ENCODE measurements at places on chromosomes 7 and 10.
A peak's percentile ranks its signal among the peaks of the same experiment; 100 is the strongest.

DNA sequence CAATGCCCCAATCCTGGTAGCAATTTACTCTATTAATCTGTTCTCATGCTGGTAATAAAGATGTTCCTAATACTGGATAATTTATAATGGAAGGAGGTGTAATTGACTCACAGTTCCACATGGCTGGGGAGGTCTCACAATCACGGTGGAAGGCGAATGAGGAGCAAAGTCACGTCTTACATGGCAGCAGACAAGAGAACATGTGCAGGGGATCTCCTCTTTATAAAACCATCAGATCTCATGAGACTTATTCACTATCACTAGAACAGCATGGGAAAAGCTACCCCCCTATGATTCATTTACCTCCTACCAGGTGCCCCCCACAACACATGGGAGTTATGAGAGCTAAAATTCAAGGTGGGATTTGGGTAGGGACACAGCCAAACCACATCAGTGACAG lies 872.2 kb downstream of the ANKRD7 start:
- no peak for DNase-seq

DNA sequence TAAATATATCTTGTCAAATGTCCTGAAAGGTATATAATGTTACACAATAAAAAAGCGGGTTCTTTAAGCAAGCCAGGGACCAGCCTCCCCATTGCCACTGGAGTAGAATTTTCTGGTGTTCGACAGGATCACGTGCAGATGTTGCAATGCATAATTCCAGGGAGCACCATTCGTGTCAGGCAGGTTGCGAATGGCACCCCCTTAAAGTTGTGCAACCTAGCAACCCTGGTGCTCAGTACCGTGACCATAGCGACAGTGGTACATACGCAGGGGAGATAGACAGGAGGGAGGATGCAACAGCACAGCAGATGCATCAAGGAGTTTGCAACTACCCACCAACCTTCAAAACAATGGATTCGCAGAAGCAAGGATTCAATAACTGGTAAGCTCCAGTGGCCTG lies 6.6 kb upstream of the BMPR1A start:
- DNase-seq: no peak

DNA sequence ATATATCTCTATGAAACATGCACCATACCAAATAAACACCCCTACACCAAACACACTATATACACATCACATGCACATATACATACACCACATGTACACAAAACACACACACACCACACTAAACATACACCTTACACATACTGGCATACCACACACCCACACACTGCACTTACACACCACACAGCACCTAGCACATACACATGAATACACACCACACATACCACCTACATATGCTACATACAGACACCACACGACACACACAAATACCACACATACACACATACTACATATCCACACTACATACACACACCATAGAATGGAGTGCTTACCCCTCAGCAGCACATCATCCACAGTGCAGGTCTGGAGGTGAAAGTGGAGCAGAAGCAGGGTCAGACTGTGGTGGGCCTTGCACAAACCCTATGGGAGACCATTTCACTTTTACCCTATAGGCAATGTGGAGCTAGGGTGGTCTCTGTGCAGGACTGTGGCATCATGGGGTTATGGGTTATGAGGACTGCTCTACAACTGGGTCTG lies 64.6 kb downstream of the WDFY4 start:
- no peak for DNase-seq

- DNase-seq: peak; percentile 35
These were observed 64.8 kb upstream of the DNAJB6 start for GRCh38 chr7:157271991-157272324.

- no peak for DNase-seq
These were observed 95.5 kb downstream of the CELF2 start for GRCh38 chr10:11113156-11113555.

- DNase-seq: no peak
These were observed 240.4 kb downstream of the KIAA1217 start for GRCh38 chr10:24449321-24449740.

GRCh38 chr10:78359640-78360091 lies 326.0 kb downstream of the RPS24 start:
- DNase-seq: no peak

- DNase-seq: no peak
These were observed 37.3 kb downstream of the MICALL2 start for GRCh38 chr7:1421946-1422345.

DNA sequence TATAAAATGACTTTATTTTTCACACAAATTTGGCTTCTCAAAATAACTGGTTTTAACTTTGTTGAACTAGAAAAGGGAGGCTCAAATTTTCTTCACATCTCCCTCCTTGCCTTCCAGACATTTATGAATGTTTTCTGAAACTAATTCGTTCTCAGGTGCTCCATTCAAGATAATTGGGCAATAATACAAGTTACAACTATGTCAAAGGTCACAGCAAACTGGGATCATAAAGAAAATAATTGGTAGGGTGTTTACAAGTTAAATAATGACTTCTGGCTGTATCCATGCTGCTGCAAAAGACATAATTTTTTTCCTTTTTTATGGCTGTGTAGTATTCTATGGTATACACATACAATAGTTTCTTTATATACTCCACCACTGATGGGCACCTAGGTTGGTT lies 75.3 kb downstream of the MINPP1 start:
- no peak for DNase-seq

DNA sequence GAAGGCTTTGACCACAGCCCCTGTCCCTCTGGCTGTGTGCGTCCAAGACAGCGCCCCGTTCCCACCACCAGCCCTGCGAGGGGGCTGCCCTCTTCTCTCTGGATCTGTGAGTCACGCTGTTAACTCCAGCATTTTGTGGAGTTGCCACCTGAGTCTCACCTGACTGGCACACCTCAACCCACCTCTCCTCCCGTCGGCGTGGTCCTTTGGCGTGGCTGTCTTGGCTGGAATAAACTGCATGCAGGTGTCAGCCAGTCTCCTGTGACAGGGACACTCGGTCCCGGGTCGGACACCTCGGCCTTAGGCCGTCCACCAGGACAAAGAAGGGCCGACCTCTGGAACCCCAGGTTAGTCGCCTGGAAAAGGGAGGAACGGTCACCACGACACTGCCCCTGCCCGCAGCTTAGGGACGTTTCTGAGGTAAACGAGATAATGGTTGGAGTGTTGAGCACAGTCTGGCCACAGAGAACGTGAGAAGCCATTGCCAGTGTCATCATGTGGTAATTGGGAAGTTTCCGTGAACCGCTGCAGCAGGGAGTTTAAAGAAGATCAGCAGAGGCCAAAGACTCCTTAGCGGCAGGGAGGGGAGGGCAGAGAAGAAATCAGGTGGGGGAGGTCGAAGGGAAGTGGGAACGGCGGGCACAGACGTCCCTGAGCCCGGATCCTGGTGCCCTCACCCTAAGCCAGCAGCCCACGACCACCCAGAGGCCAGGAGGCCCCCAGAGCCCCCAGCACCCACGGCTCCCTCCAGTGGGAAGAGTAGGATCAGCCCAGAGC lies 73.6 kb upstream of the FAM20C start:
- no peak for DNase-seq

DNA sequence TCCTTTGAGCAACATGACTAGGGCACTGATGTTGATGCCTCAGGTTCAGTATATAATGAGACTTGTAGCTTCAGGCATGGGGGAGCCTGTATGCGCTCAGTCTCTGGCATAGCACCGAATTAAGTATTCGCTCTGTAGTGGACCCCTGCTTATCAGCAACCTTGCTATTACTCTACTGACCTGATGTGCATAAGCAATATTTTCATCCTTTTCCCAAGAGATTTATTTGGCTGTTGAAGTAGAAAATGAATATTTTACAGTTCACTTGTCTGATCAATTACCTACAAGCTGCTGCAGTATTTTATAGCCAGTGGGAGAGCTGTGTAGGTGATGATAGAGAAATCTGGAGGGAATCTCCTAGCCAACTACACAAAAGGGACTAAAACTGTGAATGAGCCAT lies 781.6 kb upstream of the PHF14 start:
- DNase-seq: no peak

DNA sequence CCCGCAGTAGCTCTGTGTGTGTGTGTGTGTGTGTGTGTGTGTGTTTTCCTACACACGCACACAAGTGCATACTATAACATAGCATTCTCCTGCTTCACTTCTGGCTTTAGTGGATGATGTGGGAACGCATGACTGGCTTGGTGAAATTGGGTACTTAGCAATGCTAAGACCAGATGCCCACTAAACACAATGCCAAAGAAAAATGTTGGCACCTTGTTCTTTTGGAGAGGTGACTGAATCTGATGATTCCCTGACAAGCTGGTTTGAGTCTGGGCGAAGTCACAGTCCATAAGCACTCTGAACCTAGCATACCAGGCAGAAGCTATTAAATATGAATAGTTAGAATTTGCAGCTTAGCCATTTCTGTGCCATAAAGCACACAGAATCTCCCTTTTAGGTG lies 68.0 kb upstream of the CDCA7L start:
- no peak for DNase-seq

GRCh38 chr7:140160308-140160707 lies 16.5 kb downstream of the KDM7A start:
- DNase-seq: no peak

DNA sequence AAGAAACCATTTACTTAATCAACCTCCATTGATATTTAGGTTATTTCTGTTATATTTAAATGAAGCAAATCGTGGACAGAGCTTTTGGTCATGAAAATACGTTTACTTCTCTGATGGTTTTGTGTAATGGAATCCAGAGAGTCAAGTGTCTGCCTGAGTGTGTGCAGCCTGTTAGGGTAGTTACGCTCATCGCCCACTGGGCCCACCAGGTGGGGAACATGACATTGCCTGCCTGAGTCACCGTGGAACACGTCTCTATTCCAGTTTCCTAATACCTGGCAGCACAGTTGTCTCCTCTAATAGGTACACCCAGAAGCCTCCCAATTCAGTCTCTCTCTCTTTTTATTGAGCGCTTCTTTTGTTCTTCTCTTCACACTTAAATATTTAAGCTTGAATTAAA lies 91.0 kb downstream of the ADCY1 start:
- no peak for DNase-seq

DNA sequence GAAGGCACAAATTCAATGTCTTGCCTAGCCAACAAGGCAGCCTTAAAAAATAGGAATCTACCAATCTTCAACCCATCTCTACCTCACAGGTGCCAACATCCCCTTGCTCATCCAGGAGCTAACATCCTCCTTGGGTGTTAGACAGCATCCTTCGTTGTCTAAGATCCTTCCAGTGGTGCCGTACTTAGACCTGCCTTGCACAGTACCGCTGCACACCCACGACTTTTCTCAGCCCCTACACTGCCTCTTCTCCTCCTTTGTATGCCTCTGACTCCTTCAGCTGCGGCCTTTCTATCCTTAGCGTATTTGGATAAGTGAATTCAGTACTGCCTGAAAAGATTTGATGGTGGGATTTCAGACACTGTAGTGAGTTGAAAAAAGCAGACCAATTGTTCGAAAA lies 15.9 kb upstream of the PRTFDC1 start:
- DNase-seq: no peak

DNA sequence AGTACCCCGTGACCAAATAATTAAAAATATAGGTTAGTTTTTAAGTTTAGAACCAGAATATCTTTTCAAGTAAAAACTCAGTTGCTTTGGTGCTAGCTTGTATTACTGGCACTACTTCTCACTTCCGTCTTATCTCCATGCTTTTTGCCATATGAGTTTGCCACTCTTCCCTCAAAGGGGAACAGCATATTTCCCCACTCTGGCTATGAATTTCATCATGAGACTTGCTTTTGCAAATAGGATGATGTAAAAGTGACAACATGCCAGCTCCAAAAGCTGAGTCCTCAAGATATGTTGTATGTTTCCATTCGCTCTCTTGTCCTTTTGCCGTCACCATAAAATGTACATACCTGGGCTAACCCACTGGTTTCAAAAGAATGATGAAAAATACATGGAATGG lies 178.1 kb upstream of the SEMA3A start:
- no peak for DNase-seq

DNA sequence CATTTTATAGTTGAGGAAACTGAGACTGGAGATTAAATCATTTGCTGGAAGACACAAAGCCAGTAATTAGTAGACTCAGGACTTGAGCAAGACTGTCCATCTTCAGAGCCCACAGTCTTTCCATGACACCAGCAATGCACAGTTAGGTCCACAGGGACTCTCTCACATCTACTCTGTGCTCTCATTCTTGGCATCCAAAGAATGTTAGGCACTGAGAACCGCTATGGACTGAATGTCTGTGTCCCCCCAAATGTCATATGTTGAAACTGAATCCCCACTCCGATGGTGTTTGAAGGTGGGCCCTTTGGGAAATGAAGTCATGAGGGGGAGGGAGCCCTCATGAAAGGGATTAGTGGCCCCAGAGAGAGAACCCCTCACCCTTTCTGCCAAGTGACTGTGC lies 100.6 kb downstream of the LANCL2 start:
- no peak for DNase-seq

DNA sequence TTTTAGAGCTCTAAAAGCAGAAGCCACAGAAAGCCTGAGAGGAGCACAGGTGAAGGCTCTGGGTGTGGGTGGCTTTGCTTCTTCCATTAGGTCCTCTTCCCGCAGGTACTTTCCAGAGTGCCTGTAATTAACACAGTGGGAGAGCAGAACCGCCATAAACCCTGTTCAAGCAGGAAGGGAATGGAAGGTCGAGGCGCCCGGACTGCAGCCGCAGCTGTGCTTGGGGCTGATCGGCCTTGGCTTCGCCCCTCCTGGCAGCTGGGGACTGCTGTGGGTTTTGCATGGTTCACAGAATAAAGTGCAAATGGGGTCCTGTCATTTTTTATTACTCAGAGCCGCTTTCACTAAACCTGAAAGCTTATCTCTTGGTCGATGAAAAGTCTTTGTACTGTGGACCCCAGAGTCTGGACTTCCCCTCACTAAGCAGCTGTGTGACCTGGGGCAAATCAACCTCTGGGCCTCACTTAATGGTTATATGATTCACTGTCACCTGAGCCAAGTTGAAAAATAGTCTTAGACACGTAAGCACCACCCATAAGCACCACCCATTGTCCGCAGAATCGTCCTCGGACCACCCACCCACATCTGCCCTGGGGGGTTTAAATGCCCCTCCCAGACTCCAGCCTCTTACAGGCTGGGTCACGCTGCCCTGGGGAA lies 100.9 kb downstream of the XRCC2 start:
- DNase-seq: no peak

- no peak for DNase-seq
These were observed 110.6 kb downstream of the AUTS2 start for GRCh38 chr7:69708857-69709256.

DNA sequence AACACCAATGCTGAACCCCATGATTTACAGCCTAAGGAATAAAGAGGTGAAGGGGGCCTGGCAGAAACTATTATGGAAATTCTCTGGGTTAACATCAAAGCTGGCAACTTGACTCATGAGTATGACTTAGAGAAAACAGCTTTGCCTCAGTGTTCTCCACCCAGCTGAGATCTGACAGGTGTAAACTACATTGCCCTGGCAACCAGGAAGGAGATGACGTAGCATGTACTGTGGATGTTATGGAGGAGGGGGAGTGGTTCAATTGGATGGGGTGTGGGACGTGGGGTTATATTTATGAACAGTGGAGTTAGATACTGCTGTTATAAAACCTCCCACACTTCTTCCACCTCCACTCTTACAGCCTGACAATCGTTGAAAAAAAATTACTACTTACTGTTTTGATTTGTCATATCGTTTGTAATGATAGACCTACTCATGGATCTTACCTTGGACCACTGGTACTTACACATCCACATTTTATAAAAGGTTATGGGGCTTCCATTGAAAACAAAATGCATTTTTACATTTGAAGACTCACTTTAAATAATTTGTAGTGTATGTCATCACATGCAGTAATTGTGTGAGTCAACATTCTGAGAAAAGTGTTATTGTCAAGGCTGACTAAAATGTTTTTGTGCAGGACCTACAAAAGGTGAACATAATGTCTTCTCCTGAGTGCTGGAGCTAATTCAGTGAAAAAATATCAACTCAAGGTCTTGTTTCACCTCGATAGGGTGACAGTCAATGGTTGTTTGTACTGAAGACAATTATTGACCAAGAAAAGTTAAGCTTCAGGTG lies 6.4 kb downstream of the OR2F1 start:
- no peak for DNase-seq
